ENCODE measurements at places on chromosomes 3 and 15.

DNA sequence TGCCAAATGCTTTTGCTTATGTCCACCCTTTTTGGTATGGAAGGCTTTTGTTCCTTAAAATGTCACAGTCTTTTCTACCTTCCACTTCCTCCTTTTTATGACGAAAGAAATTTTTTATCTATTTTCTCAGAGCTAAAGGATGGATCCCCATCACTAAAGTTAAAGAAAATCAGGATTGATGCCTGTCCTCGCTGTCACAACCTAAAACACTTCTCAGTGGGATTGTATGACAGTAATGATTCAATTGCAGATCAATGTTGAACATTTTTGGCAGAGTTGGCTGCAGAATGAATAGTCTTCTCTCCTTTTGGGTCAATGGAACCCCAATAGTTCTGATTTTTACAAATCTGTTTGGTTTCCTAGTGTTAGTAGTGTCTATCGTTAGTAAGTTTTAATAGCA, 549.8 kb upstream of the ROBO2 start:
- DNase-seq: no peak

GRCh38 chr15:31364301-31365031, 37.8 kb downstream of the KLF13 start:
- DNase-seq: no peak

- DNase-seq: no peak
Observed at GRCh38 chr15:92637626-92638025, 17.9 kb downstream of the FAM174B start.

GRCh38 chr3:160041465-160041864, 52.8 kb downstream of the IL12A start:
- DNase-seq: no peak

GRCh38 chr15:60441331-60441730, 37.6 kb downstream of the ICE2 start:
- DNase-seq: no peak

DNA sequence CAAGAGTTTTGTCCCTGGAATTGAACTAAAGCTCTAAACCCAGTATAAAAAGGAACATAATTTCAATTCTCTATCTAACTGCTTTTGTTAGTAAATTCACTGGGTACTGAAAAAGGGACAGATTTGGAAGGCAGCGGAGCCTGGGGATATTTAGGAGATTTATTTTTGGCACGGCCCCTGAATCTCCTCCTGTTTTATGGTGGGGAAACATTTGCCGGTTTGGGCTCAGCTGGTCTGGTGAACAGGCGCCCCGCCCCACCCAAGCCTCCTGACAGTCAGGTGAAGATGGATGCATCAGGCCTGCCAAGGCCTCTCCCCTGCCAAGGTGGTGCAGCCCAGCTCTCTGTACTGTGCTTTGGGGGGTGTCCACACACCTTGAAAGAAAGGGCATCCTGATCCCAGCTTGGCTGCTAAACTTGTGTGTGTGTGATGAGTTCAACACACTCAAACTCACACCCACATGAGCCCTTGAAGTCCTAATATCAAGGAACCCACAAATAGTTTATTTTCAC, 46.3 kb downstream of the EBLN2 start:
- no peak for DNase-seq

GRCh38 chr15:55108448-55108847, 88.3 kb downstream of the RSL24D1 start:
- no peak for DNase-seq

DNA sequence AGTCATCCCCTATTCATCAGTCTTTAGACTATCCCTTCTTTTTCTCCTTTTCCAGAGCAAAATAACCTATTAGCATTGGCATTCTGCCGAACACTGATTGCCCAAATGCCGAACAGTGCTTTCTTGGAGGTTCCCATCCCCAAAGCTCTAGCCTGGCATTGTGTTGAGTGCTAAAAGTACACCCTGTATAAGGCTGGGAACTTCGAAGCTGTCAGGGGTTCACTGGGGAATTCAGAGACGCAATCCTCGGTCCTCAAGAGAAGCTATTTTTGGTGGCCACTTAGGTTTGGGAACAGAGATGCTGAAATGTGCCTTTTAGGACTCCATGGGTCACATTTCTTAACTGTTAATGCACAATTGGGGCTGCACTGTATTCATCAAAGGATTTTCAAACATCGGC, 8.4 kb downstream of the FRMD5 start:
- DNase-seq: no peak

GRCh38 chr3:153410517-153410916, 248.5 kb downstream of the RAP2B start:
- DNase-seq: no peak

DNA sequence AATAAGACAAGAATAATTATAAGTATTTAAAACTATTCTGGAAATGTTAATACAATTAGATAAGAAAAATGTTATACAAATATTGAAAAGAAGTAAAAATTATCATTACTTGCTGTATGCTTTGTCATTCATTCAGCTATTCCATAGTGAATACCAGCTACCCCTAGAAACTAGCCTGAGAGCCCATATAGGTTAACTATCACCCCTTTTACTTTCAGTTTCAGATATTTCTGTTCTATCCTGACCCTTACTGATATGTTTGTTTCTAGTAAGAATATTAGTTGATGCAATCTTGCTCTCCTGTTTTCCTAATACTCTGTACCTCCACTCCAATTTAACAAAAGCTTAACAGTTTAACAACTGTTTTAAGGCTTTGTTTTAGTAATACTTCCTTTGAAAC, 31.6 kb downstream of the FAM227B start:
- DNase-seq: no peak

DNA sequence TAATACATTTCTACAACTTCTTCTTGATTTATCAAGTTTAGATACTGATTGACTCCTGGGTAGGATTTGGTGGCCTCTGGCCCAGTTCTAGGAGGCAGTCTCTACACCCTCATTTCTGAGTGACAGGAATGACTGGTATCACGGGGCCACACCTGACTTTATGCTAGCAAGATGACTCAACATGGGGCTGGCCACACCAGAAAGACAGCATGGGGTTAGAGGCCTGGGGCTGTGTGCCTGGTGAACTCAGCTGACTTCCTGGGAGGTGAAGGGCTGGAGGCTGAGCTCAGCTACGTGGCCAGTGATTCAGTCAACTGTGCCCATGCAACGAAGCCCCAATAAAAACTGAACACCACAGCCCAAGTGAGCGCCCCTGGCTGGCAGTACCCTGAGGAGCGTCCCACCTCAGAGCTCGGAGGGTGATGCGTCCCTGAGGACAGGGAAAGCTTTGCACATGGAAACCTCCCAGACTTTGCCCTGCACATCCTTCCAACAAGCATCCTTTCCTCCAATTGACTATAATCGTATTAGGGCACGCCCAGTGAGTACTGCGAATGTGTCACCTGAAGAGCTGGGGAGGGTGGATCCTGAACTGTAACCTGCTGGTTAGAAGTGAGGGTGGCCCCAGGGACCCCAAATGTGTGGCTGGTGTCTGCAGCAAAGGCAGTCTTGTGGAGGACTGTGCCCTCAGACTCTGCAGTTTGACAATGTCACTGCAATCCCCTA, 57.2 kb downstream of the NIPA2 start:
- no peak for DNase-seq

GRCh38 chr15:63602595-63602994, 5.4 kb downstream of the FBXL22 start:
- no peak for DNase-seq

- DNase-seq: no peak
Observed at GRCh38 chr3:15557511-15557946, 36.0 kb upstream of the COLQ start.

DNA sequence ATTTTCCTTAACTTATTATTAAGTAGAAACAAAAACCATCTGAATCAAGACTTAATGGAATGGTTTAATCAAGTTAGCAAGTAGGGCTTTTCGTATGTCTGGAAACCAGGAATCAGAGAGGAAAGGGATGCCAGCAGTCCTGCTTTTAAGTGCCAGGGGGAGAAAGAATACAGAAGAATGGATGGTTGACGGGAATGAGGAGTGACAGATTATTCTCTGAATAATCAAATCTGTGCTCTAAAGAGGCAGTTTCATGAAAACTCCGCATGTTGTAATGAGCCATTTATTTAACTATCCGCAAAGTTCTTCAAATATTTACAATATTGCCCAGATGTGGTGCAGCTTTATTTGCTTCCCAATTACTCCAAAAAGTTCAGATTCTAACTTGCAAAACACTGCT, 103.0 kb downstream of the CTNNB1 start:
- no peak for DNase-seq

DNA sequence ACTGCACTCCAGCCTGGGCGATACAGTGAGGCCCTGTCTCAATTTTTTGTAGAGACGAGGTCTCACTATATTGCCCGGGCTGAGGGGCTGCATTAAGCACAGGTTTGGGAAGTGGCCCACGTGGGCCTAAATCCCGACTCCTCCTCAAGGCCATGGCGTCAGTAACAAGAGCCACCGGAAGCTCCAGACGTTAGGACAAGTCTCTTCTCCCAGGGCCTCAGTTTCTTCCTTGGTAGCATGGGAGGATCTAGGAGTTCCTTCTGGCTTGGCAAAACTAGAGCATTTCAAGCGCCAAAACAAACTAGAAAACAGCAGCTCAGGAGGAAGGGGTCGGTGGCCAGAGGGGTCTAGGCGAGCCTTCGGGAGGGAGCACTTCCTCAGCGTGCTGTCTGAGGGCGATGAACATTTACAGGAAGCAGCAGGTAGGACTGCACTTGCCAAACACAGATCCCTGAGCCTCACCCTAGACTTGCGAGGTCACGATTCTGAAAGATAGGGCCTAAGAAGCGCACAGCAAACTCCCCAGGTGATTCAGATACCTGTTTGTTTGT, 536 bp downstream of the SNAPC5 start:
- DNase-seq: no peak

- DNase-seq: no peak
Observed at GRCh38 chr15:32864051-32864450, 146.2 kb downstream of the GREM1 start.

DNA sequence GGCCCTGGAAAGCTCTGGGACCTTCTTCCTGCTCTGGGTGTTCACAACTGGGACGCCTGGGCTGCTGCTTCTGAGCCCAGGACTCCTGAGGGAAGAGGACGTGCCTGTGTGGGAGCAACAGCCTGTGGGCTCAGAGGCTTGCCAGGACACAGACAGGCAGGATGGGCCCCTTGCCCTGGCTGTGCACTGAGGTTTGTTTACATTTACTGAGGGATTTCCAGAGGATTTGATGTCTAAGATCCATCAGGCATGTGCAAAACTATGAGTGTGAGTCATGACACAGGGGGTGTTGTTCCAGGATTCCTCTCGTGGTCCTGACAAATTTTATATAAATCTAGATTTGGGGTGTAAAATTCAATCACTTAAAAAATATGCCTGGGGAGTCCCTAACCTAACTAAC, 10.6 kb downstream of the CCR9 start:
- no peak for DNase-seq

DNA sequence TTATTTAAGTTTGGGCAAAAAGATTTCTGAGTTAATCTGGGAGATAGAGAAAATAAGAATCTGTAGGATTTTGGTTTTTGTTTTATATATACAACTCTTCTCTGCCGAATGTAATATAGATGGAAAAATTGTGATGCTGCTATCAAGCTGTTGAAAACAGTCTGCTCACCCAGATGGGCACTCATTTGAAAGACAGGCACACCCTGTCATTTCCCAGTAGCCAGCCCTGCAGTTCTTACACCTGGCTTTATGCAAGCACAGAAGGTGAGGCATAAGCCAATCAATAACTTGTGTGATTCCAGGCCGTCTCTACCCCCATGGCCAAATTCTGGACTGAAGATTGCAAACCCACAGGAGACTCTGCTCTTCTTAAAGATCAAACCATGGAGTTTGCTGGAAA, 27.1 kb upstream of the PTX3 start:
- DNase-seq: no peak

DNA sequence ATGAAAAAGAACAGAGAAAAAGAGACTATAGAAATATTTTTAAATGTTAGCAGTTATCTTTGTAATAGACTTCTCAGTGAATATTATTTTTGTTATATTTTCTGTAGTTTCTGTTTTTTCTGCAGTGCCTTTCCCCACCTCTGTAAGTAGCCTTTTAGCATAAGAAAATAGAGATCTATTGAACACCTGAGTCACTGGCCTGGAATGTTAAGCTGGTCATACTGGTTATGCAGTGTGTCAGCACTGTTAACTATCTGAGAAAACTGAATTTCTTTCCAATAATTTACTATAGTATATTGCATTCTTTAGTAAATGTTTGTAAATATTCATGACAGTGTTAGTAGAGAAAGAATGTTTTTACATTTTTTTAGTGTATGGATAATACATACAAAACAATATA, 79.8 kb downstream of the NECTIN3 start:
- DNase-seq: no peak

DNA sequence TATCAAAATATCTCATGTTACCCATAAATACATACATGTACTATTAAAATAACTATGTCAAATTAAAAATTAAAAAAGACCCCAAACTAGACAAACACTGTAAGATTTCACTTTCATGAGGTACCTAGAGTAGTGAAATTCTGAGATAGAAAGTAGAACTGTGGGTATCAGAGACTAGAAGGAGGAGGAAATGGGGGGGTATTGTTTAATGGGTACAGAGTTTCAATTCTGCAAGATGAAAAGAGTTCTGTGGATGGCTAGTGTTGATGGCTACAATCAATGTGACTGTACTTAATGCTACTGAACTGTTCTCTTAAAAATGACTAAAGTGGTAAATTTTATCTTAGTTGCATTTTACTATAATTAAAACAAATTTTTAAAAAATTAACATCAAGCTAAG, 36.6 kb downstream of the RFX7 start:
- no peak for DNase-seq

DNA sequence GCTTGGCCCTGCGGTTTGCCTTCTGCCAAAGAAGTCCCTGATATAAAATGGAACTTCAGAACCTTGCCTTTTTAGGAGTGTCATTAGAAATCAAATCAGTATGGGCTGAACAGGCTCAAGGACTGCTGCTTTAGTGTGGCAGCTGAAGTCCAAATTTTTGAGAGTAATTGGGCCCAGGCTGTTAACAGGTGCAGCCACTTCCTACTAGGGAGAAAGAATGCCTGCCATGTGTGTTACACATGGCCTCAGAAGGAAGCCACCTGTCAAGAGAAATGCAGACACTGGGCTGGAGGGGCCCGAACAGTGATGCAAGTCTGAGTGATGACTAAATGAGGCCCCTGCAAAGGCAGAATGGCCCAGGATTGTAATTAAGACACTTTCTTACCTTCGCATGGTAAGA, 786.7 kb upstream of the CFAP20DC start:
- DNase-seq: no peak

GRCh38 chr15:36429707-36430106, 149.7 kb upstream of the CDIN1 start:
- DNase-seq: no peak

DNA sequence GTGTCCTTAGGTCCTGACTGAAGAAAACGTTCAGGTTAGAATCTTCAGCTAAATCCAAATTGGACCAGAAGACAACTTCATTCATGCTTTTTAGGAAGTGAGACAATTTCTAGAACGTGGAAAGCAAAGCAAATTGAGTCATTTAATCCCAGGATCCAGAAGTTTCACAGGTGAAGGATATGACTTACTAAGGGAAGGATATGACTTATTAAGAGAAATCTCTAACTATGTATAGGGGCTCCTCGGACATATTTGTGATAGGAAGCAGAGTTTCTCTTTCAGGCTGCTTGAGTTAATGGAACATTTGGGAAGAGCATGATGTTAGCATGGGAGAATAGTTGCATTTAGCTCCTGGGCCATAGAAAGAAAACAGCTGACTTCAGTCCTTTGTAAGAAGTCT, 16.1 kb upstream of the PLOD2 start:
- no peak for DNase-seq

- no peak for DNase-seq
Observed at GRCh38 chr15:58307313-58307961, 124.4 kb upstream of the LIPC start.
